Fibroblast of gingiva (primary cell): ENCODE measurements at places on chromosomes 6 and 20.

DNA sequence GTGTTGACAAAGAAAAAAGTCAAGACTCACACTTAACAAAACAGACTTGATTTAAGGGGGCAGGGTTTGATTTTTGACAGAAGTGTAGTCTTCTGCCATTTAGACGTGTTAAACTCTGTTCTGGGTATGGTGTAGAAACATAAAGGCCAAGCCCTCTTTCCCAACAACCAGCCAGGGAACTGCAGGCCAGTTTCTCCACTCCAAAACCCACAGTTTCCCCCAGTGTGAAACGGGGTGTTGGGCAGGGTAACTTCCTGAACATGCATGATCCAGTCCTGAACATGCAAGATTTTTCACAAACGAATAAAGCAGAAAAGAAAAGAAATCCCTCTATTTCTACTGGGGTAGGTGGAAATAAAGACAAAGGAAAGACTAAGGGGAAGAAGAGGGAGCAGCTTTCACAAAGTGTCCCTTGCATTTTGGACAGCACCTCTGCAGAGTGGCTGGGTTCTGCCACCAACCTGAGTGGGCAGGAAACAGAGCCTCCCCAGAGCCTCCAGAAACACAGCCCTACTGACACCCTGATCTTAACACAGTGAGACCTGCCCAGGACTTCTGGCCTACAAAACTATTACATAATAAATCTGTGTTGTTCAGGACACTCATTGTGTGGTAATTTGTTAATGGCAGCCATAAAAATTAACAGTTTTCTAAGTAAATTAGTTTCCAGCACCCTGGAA is 7.5 kb downstream of the APMAP start:
- DNase-seq = no peak

- no peak for DNase-seq
Measured at GRCh38 chr6:3944246-3944645, 95.1 kb downstream of the FAM50B start.

DNA sequence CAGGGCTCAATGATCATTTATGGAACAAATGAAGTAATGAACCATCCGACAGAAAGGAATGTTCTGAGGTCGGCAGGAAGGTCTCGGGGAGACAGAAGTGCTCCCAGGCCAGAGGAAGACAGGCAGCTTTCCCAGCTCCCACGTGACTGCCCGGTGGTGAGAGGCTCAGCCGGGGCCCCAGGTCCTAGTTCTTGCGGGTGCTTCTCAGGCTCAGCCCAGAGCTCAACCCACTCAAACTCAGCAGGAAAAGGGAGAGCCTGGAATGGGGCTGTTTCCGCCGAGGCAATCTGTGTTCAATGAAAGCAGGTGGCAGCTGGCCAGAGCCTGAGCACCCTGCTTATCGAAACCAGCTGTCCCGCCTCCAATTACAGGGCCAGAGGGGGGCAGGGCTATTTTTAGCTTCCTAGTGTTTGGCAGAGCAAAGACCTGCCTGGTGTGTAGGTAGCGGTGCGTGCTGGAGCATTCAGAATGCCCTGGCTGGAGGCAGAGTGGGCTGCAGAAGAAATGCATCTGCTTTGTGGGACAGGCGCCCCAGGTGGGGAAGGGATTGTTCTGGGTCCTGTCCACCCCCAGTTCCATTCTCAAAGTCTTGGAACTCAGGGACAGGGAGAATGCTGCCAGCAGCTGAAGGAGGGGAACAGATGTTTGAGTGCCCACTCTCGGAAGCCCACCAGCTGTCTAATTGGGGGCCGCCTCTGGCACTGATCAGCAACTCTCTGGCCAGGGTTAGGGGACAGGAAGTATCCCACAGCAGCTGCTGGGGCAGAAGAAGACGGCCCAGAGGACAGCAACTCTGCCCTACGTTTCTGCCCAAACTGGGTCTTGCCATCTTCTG is 145.1 kb downstream of the PREX1 start:
- DNase-seq = peak; percentile 98

DNA sequence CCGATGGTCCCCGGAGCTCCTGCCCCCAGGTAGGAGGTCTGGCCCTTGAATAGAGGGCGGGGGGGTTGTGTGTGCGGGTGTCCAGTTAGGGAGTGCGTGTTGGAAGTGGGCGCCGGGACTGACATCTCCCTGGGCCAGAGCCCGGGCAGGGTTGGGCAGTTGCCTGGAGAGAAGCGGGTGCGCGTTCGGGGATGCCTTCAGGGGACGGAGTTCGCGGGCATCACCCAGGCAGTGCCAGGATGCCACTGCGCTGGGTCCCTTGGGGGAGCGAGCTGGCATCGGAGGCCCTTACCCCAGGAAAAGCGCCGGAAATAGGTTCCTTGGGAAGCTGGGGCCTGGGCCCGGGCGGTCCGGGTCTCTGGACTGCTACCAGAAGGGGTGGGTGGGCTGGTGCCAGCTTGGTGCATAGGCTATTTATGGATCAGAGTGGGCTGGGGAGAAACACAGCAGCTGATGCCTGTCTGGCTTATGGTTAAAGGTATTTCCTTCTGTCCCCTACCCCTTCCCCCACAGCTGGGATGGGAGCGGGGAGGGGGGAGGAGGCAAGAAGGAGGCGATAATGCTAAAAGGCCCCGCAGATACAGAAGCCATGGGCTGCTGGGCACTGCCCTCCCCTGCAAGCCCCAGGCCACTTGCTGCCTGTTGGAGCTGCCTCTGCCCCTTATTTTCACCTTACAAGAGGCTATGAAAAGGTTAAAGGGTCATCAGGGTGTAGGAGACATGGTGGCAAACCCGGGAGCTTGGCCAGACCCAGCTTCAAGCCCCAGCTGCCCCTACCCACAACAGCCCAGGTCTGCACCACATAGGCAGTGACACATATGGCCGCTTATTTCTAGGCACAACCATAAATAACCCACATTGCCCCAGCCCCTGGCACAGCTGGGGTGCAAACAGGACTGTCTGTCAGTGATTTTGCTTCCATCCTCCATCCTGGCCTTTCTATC is 638 bp downstream of the PACSIN1 start:
- DNase-seq = no peak

GRCh38 chr20:41413169-41413568 is 46.6 kb upstream of the EMILIN3 start:
- DNase-seq = no peak

DNA sequence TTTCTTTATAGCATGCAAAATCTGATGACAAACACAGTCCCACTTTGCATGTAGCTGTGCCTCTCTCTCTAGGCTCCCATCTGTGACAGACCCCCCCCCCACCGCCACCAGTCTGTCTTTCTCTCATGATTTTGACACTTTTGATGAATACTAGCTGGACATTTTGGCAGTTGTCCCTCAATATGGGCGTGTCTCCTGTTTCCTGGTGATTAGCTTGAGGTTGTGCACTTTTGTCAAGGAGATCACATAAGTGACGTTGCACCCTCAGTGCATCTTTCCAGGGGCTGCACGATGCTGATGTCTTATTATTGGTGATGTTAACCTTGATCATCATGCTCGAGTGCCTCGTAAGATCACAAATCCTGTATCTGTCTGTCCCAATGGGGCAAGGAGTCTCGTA is 155.1 kb downstream of the EYA2 start:
- no peak for DNase-seq

GRCh38 chr6:109073344-109074132 is 21.1 kb downstream of the SESN1 start:
- DNase-seq = peak; percentile 71

DNA sequence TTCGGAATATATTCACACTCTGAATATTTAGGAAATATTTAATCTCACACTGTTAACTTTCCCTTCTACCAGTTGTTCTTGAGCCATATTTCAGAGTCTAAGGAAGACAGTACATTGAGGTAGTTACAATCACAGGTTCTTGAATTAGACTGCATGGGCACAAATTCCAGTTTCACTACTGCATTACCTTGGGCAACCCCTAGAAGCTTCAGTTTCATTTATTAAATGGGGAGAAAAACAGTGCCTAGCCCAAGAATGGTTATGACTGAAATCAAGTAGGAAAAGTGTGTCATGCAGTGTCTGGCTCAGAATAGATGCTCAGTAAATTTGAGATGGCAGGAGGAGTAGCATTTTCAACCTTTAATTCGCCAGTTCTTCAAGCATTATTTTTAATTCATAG is 124.5 kb upstream of the SAMD5 start:
- DNase-seq = no peak

- DNase-seq = peak; percentile 95
Measured at GRCh38 chr20:47315339-47316056, 41.0 kb downstream of the ZMYND8 start.

- no peak for DNase-seq
Measured at GRCh38 chr6:166488701-166489100, 97.8 kb downstream of the RAMACL start.
